Activated naive CD8-positive, alpha-beta T cell treated with anti-CD3 and anti-CD28 coated beads, Interleukin-2, amount 10 ng/mL, durations not matched to agents 7 days and 5 days (primary cell): ENCODE measurements at places on chromosomes 3 and 15. TPM values are rescaled to one million over a fixed set of nuclear protein-coding genes. Genes with fewer than 3 reads are reported as not detected.

The PLSCR5 gene
- not detected for total RNA-seq

The NUP210 gene
- total RNA-seq = 170 TPM

DNA sequence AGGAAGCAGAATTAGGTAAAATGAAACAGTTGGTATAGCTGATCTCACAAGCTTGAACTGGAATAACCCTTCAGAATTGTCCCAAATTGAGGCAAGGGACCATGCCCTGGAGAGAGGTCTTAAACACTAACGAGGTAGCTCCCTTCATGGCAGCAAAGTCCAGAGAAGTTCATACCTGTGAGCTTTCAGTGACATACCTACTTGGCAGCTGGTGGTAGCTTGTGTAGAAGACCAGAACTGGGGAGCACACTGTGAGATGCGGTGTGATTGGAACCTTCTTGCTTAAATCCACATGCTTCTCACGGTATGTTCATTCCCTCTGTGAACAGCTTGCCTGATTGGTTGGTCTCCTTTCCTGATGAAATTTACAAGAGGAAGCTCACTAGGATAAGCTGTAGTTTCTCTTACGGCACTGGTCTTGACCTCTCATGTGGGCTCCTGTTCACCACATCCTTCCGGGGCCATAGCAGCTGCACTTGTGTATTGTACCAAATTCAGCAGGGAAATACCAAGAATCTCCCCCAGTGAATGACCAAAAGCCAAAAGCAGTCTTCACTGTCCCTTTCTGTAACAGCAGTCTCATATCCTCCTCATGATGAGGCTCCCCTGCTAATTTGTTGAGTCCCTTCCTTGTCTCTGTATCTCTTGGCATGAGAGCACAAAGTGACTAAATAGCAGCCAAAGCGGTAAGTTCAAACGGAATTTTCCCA is 483.7 kb upstream of the FRG2C start:
- DNase-seq = no peak

- no peak for DNase-seq
Observed at GRCh38 chr3:12179441-12179840, 20.7 kb upstream of the TIMP4 start.

- no peak for DNase-seq
Observed at GRCh38 chr3:9387322-9387655, 10.1 kb upstream of the SETD5 start.

DNA sequence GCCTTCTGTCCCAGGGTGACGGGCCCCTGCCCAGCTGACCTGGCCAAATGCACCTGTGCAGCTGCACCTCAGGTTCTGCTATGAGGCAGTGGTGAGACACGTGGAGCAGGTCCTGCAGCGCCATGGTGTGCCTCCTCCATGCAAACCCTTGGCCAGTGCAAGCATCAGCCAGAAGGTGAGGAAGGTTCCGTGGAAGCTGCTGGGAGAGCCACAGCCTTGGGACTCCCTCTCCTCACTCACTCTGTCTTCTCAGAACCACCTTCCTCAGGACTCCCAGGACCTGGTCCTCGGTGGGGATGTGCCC is 31.6 kb downstream of the PTPN23 start:
- DNase-seq = no peak

DNA sequence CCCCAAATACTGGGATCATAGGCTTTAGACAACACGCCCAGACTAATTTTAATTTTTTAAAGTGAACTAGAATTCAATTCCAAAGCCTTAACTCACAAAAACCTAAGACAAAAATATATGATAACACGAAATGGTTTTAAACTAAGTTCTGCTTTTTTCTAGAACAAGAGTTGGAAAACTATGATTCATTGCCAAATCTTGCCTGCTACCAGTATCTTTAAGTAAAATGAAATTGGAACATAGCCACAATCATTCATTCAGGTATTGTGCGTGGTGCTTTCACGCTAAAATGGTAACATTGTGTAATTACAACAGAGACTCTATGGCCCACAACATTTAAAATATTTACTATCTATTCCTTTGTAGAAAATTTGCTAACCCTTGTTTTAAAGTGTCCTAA is 488.0 kb upstream of the ZNF385D start:
- DNase-seq = no peak

GRCh38 chr3:168618827-168619470 is 523.2 kb upstream of the GOLIM4 start:
- no peak for DNase-seq
